ENCODE measurements at places on chromosomes 1 and 21. TPM values are rescaled to one million over a fixed set of nuclear protein-coding genes. Genes with fewer than 3 reads are reported as not detected.

The TSPEAR gene
- total RNA-seq = 0.32 TPM

GRCh38 chr1:73040811-73041210, 758.5 kb upstream of the NEGR1 start:
- H3K27me3 ChIP-seq = no peaks in the 10 kb centered on the region
- H3K36me3 ChIP-seq = no peaks in the 10 kb centered on the region

DNA sequence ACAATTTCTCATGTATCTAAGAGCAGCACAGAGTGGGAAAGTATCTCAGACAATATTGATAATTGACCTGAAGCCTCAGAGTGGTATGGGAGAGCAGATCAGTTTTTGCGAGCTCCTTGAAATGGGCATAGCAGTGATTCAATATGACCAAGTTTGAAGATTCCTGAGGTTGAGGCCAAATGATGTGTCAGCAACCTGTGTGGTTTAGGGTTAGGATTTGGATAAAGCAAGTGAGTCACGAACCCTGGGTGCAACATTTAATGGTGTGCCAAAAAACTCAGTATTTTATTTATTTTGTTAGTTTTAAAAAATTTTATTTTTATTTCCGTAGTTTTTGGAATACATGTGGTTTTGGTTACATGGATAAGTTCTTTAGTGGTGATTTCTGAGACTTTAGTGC, 92.5 kb upstream of the C21orf91 start:
- no peaks in the 10 kb centered on the region for H3K36me3 ChIP-seq
- no peak overlapping the region for H3K4me3 ChIP-seq
- H3K27ac ChIP-seq = no peak overlapping the region
- DNase-seq = no peak
- no peaks in the 10 kb centered on the region for H3K27me3 ChIP-seq

The OR6K3 gene
- not detected for total RNA-seq

- H3K27me3 ChIP-seq = no peaks in the 10 kb centered on the region
- no peak for DNase-seq
- H3K4me3 ChIP-seq = no peak overlapping the region
- H3K4me1 ChIP-seq = no peaks in the 10 kb centered on the region
- H3K36me3 ChIP-seq = no peaks in the 10 kb centered on the region
- no peak overlapping the region for H3K27ac ChIP-seq
Observed at GRCh38 chr1:247864644-247865043, 7.7 kb downstream of the TRIM58 start.

DNA sequence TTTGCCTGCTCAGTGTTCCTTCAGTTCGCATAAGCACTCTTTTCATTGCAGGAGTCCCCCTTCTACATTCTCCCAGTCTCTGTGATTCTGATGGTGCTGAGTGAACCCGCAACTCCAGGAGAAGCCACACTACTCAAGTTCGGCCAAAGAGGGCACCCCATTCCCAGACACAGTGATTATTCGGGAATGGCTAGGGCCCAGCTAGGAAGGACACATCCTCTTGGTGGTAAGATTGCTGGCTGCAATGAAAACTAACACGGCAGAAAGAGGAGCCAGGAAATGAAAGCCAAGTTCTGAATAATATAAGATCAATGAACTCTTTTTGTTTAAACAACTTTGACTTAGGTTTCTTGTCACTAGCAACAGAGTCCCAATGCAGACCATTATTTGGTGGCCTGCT, 14.9 kb downstream of the CREG1 start:
- H3K4me3 ChIP-seq = no peak overlapping the region
- H3K36me3 ChIP-seq = no peaks in the 10 kb centered on the region
- peak; percentile 34 for DNase-seq
- H3K4me1 ChIP-seq = peaks cover 8% of the 10 kb centered on the region
- H3K27me3 ChIP-seq = no peaks in the 10 kb centered on the region

GRCh38 chr21:33127154-33127867, 57.4 kb downstream of the OLIG1 start:
- no peak overlapping the region for H3K4me3 ChIP-seq
- peak; percentile 56 for DNase-seq
- H3K4me1 ChIP-seq = peaks cover 10% of the 10 kb centered on the region
- H3K27me3 ChIP-seq = no peaks in the 10 kb centered on the region

The IVL gene
- total RNA-seq = not detected

DNA sequence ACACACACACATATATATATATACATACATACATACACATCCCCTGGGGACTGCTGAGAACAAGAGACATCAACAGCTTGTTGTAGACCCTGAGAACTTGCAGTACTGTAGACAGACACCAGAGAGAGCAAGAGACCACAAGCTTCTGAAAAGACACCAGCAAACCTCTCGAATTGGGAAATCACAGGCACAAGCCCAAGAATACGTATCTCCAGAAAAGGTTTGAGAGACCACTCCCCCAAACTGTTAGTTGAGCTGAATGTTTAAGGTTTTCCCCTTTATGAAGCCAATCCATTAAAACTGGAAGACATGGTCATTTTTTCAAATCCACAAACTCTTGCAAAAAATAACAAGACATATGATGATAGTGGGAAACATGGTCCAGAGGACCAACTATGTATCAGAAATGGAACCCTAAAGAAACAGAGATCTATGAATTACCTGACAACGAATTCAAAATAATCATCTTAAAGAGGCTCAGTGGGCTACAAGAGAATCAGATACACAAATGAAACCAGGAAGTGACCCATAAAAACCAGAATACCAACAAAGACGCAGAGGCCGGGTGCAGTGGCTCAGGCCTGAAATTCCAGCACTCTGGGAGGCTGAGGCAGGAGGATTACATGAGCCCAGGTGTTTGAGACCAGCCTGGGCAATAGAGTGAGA, 45.1 kb downstream of the SLC2A1 start:
- no peak overlapping the region for H3K27ac ChIP-seq
- H3K36me3 ChIP-seq = no peaks in the 10 kb centered on the region
- no peak overlapping the region for H3K4me3 ChIP-seq
- peak; percentile 72 for DNase-seq

The ZBTB7B gene
- 46.8 TPM for total RNA-seq

DNA sequence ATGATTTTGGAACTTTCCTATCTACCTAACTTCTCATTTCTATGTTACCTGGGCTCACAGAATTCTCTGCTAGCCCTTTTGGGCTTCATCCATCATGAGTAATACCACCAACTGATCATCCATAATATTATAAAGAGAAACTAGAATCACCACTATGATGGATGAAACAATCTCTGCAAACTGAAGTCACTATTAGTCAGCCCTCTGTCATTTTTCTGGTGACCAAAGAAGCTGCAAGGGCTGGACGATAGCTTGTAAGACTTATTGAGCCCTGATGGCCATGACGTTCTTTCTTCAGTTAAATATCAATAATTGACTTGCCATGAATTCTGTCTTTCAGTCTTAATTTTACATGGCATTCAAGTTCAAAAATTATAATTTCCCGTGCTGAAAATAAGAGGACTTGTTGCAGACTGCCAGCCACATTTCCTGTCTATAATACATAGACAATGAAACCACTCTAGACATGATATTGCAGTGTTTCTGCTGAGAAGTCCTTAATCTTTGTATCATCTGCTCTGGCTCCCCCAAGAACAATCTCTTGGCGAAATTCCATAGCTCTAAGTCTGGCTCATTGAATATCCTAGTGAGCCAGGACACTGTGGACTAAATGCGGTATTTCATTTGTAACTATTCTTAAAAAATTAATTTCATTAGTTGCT, 655.0 kb upstream of the CAMK1G start:
- no peak overlapping the region for H3K4me3 ChIP-seq
- no peak for DNase-seq
- no peaks in the 10 kb centered on the region for H3K36me3 ChIP-seq
- no peaks in the 10 kb centered on the region for H3K4me1 ChIP-seq
